NB4 (cell line): ENCODE measurements at places on chromosomes 12 and 14.

GRCh38 chr12:108148521-108149074 lies 19.5 kb downstream of the WSCD2 start:
- no peak for DNase-seq

DNA sequence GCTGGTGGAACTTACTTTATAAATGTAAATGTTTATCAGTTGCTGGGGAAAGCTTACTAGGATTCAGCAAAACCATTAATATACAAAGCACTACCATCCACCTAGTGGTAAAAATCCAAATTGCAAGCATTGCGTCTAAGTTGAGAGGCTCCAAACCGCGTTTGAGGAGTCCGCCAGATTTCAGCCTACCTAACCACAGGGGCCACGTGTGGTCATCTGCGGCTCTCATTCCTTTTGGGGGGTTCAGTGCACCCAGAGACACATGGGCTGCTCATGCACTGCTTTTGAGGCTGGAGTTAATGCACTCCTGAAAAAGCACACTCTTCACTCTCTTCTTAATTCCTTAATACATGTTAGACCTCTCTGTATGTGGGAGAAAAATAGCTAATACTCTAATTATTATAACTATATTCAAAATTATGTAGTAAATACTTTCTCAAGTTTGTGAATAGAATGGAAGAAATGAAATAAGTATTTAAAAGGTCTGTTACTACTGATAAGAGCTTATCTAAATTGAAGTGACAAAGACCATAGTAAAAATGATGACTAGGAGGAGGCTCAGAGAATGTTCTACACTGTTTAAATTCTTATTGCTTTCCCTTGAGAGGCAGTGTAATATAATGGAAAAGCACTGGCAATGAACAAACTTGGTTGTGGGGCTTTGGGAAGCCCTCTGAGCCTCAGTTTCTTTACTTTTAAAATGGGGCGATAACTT lies 41.4 kb upstream of the MANSC4 start:
- DNase-seq = peak; percentile 89

DNA sequence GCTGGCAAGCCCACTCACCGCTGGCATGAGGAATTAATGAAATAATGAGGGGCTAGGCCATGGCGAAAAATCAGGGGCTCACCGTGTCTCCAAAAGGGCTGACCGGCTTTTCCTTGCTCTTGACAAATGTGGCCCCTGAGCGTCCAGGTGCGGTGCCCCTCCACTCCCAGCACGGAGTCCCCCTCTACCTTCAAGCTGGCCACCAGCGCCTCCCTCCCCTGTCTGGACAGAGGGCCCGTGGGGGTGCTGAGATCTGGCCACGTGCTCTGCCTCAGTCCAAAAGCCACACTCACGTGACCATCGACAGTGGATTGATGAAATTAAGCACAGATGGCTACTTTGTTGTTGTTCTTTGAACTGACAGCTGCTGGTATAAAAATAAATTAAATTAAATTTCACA lies 78.8 kb upstream of the BCL11B start:
- no peak for DNase-seq

DNA sequence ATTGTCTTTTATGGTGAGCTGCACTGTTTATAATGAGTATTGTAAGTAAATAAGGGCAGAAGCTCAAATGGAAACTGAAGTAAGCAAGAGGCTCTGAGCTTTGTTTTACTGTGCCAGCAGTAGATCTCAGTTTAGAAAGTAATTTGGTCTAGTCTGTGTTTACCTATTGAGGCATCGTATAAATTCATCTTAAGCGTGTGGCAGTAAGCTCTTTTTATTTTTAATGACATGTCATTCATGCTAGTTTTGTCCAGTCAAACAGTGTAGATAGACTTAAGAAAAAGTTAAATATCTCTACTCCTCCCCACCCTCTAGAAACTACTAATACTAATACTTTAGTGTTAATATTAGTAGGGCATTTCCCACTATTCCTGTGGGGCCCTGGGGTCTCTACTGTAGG lies 2.0 kb downstream of the ANO6 start:
- no peak for DNase-seq

DNA sequence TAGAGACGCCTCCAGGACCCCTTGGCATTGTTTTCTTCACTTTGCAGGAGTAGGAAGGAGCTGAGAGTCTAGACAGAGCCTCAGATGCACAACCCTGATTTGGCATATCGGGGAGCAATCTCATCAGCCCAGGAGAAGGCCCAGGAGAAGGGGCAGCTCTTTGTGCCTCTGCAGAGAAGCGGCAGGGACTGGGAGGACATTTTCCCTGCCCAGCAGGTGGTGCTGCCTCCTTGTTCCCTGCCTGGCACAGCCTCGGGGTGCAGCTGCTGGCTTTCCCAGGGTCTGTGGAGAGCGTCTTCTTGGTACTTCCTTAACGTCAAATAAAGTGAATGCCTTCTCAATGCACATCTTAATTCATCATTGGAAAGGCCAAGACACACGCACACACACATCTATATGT lies 419.5 kb downstream of the TMEM121 start:
- DNase-seq = peak; percentile 55
